ENCODE measurements at places on chromosomes 6 and 20.

DNA sequence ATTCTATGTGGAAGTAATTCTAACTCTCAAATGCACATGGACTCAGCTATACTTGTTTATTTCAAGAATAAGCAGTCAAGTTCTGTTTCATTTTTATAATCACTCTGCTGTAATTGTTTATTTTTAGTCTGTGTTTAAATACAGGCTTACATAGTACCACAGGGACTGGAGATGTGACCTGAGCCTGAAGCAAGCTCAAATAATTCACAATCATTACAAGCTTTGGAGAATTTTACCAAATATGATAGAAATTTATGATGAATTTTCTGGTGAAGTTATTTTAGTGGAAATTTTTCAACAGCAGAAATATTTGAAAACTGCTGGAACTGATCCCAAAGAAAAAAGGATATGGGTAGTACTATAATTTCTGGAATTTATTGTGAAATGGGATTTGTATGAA is 41.6 kb upstream of the DSE start:
- no peak for DNase-seq

DNA sequence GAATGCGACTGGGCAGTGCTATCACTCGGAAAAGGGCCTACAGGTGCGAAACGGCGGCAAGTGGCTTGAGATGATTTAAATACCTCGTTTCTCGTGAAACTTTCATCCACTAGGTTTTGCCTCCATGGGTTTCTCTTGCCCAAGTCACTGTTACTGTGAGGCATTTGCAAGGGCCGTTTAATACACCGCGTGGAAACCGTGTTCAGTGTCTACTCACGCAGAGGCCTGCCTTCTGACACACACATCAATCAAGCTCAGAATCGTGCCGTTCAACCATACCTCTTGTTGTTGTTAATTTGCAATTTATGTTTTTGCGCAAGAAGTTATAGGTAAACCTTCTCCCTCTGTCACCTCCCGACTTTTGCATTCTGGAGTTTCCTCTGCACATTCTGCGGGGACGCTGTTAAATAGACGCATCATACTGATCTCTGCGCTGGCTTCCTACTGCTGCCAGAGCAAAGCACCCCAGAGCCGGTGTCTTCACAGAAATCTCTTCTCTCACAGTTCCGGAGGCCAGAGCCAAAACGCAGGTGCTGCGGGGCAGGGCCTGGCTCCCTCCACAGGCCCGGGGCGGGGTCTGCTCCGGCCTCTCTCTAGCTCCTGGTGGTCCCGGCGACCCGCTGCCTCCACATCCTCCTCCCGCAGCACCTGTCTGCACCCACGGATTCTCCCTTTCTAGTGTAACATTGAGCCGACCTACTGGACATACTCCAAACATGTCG is 251.4 kb downstream of the SMOC2 start:
- DNase-seq = no peak

DNA sequence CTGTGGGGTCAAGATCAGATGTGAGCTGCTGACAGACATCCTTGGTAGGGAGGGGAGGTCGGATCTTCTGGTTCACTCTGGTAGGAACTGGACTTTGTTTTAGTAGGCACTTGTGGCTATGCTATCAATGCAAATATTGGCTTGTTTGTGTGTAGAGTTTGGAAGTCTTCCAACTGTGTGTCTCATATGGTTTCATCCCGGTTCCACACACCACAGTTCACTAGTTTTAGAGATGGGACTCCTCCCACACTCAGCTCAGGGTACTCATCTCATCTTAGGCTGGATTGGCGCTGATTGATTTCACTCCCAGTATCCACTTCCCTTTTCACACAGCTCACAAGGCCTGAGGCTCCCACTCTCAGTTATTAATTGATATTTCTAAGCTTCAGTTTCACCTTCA is 161.3 kb downstream of the THBS2 start:
- no peak for DNase-seq

DNA sequence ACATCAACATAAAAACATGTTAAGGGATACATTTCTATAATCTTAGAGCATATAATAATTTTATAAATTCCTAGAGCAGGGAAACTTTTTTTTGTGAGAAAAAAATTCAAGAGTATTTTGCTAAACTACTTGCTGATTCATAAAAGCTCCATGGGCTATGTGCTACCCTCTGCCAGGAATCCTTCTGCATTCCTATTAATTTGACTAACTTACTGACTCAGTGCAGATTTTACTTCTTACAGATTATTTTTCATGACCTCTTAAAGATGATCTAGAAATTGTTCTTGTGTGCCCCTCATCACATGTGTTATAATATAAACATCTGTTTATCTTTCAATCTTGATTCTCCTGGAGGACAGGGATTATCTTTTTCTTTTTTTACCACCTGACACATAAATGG is 5.7 kb downstream of the VTA1 start:
- DNase-seq = no peak

DNA sequence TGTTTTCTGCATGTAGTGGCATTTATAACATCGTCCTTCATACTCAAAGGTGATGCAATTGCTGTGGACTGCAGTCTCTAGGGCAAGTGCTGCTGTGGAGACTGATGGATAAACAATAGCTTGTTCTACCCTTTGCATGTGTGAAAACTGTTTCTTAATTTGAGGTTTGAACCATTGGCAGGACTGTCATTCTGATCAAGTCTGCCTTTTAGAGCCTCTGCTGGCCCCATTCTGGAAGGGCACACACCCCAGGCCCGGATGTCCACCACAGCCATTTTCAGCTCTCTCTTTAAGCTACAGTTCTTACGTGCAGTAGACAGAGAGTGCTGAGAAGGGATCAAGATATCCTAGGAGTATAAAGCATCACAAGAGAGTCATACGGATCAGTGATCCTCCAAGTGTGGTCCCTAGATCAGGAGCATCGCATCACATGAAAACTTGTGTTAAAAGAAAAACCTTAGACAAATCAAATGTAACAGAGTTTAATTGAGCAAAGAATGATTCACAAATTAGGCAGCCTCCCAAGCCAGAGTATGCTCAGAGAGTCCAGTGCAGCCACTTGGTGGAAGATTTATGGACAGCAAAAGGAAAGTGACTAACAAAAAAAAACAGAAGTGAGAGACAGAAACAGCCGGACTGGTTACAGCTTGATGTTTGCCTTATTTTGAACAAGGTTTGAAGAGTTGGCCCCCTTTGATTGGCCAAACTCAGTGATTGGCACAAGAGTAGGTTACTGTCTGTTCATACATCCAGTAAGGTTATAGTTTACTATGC is 52.0 kb downstream of the FRK start:
- no peak for DNase-seq

- DNase-seq = no peak
These were observed 469.7 kb upstream of the JAG1 start for GRCh38 chr20:11143481-11143880.

- DNase-seq = no peak
These were observed 405.6 kb downstream of the BTBD9 start for GRCh38 chr6:38234141-38234540.

DNA sequence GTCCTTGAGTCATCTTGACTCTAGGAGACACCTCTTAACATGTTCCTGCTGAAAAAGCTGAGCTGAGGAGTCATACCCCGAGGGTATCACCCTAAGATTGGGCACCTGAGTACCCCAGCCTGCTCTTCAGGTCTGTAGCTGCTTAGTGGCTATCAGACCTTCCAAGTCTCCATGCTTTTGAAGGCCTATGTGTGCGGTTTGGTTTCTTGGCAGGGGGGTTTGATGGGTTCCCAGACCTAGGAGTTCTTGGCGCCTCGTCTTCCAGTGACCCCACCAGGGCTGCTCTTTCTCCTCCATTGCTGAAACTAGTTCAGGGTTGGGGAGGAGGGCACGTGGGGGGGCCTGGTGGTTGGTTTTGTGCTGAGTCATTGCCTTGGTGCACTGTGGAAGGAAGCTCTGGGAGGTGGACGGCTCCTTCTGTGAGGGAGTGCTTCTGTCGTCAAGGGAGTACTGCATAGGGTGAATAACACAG is 20.1 kb downstream of the IGF2R start:
- no peak for DNase-seq

- DNase-seq = no peak
These were observed 127.8 kb upstream of the SLC22A23 start for GRCh38 chr6:3584606-3585005.

DNA sequence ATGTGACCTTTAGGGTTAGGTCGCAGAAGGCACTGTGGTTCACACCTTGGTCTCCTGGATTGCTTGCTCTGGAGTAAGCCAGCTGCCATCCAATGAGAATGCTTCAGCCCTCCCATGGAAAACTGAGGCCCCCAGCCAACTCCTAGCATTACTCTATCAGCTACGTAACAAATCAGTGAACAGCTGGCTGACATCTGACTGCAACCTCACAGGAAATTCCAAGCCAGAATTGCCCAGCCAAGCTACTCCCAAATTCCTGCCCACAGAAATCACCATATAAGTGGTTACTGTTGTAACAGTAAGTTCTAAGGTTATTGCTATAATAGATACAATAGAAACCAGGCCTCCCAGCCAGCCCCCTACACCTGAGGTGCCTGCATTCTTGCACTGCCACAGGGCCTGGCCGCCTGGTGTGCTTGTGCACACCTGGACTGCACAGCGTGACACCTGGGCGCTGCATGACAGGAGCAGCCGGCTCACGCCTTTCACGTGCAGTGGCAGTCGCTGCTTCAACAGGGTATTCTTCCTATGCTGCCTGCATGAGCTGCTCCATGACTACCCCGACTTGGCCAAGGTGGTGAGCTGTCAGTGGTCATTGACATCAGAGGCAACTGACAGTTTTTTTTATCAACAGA is 429.7 kb upstream of the RUNX2 start:
- DNase-seq = no peak

- DNase-seq = no peak
These were observed 7.5 kb upstream of the RBM38 start for GRCh38 chr20:57383447-57384347.

GRCh38 chr6:154474648-154475428 is 35.6 kb downstream of the CNKSR3 start:
- DNase-seq = no peak

GRCh38 chr6:49739423-49739822 is 4.8 kb downstream of the CRISP3 start:
- no peak for DNase-seq

DNA sequence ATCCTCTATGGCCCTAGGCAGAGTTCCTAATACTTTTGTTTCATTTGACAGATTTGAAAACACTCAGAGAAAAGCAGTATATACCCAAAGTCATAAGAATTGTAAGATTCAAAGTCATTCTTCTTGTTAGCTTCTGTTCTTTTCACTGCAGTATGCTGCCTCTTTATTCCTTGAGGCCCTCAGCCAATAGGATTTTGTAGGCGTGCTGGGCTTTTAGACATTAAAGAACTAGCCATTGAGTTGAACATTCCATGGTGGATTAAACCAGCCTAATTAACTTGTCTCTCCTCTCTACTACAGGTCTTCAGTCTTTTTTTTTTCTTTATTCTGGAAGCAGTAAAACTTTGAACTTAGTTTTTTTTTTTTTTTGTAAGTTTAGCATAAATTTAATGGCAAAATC is 186.3 kb downstream of the PLCB4 start:
- no peak for DNase-seq
